GM03348 (cell line): ENCODE measurements at places on chromosomes 12 and 14.

DNA sequence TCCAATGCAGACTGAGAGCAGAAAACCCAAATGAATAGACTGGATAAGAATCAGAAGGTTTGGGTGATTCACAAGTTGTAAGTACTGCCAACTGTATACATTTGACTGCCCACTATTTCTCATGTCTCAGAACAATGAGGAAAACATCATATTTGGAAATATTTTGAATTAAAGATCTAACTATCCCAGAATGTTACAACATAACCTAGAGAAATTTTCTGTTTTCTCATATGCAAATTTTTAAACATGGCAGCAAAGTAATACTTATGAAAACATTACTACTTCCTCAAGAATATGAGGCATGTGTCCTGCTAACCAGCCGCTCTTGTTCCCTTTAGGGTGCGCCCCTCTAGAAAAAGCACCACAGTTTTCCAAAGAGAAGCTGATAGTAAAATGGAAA is 179.9 kb downstream of the PTPRO start:
- no peak for DNase-seq

DNA sequence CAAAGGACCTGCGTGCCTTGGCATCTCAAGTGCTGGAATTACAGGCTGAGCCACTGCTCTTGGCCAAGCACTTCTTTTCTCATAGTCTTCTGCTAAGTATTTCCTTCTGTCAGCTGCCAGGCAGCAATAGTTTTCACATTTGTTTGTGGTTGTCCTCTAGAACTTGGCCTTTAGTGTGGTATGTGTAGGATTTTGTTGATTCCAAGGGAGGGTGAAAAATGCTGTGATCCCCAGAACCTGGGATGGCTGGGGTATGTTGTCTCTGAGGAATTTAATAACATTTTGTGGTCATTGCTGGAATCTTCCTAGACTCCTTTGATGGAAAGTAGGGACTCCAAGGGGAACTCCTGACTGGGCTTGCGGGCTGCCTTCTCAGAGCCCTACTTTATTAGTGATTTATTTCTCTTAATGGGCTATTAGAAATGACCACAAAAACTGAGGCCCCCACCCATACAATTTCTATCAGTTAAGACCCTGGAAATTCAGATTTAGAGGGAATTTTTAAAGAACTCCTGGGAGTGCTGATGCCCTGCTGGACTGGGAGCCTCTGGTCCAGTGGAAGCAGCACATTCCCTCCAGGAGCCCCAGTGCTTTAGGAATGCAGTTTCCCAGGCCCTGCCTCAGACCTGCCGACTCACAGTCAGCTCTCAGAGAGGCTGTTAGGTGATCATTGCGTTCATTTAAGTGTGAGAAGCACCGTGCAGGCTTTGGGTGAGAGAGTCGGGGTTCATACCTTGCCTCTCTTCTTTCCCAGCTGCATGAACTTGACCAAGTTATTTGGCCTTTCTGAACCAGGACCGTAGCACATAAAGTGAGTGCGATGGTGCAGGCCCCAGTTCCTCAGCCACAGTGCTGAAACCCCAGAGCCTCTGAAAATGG is 22.7 kb downstream of the TRAF3 start:
- peak; percentile 90 for DNase-seq

GRCh38 chr12:82874945-82875344 is 188.2 kb downstream of the TMTC2 start:
- no peak for DNase-seq

DNA sequence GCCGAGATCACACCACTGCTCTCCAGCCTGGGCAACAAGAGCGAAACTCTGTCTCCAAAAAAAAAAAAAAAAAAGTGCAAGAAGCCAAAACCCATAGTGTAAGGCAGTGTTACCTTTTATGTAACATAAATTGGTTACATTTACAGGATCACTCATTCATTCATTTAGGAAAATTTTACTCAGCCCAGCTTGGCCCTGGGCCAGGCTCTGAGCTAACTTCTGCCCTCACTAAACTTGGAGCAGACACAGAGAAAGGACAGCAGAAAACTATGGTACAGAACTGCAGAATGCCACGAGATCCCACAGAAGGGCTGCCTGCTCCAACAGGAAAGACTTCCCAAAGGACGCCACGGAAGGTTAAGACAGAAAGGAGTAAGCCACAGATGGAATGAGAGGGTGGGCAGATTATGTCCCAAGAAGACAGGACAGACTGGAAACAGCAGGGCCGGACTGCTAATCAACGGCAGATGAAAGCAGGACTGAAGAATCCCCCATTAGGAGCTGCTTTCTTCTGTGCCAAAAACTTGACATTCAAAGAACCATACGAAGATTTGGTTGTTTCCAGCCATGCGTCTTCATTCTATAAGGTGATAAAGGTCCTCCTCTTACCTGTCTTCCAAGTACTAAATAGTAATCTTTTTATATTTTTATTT is 18.9 kb downstream of the PPP1R13B start:
- DNase-seq = peak; percentile 40

- DNase-seq = no peak
Measured at GRCh38 chr14:92704036-92704804, 44.2 kb downstream of the LGMN start.

- DNase-seq = peak; percentile 41
Measured at GRCh38 chr12:22459838-22460490, 84.4 kb downstream of the C2CD5 start.

DNA sequence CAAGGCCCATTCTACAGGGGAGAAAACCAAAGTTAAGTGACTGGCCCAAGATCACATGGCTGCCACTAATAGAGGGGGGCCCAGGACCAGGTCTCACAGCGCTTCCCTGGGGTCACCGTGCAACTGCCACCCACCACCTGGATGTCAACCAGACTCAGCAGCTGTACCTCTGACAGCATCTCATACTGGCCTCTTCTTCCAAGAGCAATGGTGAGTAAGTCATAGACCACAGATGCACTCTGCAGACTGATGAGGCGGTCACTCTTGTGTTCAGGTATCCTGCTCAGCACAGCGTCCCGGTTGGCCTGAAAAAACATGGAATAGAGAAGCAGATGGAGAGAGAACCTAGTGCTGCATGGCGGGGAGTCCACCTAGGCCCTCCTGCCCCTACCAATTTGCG is 139.9 kb downstream of the TTC7B start:
- DNase-seq = no peak

- DNase-seq = no peak
Measured at GRCh38 chr12:127723251-127723650, 543.7 kb upstream of the TMEM132C start.

GRCh38 chr12:124402248-124403066 is 107.6 kb downstream of the RFLNA start:
- no peak for DNase-seq

DNA sequence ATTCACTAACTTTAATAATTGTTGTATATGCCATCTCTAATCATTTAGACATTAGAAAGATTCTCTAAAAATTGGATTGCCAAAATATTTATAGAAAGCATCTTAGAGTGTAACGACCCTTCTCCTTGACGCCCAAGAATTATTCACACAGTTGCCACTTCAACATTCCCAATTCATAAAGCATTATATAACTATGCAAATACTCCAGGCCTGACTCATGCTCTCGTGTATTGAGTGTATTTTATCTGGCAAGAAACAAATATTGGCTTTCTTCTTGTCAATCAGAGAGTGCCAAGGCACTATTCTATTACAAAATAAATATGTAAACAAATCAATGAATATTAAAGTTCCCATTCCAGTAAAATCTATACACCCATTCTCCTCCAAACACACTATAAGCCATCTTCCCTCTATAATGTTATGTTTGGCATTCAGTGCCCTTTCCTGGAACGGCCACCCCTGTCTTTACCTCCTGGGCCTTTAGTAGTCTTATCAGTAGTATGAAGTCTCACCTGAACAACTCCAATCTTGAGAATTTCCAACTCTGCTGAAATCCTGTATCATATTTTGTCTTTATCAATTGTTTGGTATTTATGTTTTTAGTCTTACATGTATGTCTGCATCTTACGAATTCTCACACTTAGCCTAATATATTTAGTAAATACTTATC is 182.6 kb downstream of the PIK3C2G start:
- no peak for DNase-seq

DNA sequence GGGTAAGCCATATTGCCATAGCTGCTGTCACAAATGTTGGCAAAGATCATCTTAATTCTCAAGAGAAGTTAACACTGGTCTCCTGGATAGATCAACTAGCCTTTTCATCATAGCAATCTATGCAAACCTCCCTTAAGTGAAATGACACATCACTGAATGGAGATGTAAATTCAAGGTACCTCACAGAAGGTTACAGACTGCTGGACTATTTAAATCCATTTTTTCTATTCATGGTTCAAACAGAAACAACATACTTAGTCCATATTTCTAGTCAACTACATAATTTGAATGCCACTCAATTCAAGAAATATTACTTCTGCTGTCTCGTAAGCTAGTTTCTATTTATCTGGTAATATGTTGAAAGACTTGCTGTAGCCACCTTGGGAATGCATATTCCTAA is 748.3 kb downstream of the C12orf50 start:
- DNase-seq = no peak

GRCh38 chr14:22908601-22909000 is 10.3 kb downstream of the RBM23 start:
- DNase-seq = peak; percentile 24

DNA sequence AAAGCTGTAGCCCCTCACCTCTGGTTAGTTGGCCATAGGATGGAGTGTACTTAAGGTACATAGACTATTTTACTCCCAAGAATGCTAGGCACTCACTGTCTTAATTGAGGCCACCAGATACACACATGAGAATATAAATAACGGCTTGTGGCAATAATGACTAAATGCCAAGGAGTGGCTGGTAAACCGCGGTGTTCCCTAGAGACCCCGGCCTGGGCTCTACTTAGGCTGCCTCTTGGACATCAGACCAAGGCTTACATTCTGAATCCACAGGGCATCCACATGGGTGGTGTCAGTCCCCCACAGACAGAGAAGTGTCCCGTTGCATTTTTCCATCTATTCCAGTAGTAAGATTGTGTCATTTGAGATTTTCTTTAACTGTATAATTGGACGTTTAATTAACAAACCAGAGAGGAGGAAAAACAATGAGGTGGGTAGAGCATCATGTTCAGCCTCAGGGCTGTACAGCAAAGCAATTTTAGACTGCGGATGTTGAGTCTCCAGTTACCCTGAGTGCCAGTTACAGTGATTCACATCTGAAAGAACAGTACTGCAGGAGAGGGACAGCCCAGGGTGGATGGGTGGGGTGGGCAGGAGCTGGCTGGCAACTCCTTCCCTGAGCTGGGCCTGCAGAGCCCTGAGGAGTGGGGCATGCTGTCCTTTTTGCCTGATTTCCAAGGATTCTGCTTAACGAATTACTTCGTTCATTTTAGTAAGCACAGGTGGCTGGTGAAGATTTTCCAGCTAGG is 20.5 kb downstream of the CKB start:
- no peak for DNase-seq

- DNase-seq = no peak
Measured at GRCh38 chr12:21265932-21266331, 68.8 kb downstream of the SLCO1A2 start.

DNA sequence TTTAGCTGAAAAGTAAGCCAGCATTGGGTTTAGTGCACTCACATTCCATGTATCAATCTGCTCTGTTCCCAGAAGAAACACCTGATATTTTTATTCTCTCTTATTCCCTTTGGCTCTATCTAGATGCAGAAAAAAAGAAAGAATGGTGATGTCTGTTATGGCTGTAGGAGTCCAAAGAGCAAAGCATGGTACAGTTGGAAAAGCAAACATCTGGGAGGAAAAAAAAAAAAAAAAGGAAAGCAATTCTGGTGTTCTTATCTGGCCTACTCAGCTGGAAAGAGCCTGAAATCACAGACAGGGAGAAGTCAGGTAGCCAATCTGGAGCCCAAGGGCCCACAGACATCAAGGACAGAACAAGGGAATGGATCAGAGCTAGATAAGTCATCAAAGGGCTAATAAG is 293.9 kb downstream of the DUSP6 start:
- no peak for DNase-seq

DNA sequence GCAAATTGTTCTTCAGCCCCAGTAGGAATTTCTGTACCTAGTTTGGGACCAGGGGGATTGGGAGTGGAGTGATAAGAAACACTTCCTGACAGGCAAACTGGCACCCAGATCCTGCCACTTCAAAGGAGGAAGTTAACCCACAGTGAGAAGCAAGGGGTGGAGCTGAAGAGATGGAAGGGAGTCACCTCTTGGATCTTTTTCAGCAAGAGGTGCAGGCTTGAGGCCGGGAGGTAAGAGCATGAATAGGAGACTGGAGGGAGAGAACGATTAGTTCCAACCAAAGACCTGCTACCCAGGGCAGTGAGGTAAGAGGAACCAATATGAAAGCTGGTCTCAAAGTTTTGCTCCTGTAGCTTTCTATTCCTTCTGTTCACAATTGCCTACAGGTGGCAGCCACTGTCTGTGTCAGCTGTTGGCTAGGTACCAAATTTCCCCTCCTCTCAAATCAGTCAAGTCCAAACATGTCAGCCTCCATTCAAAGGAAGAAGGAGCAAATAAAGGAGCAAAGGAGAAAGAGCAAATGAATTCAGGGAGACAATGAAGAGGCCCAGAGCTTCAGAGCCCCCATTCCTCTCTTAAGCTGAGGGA is 14.9 kb upstream of the TAC3 start:
- no peak for DNase-seq

DNA sequence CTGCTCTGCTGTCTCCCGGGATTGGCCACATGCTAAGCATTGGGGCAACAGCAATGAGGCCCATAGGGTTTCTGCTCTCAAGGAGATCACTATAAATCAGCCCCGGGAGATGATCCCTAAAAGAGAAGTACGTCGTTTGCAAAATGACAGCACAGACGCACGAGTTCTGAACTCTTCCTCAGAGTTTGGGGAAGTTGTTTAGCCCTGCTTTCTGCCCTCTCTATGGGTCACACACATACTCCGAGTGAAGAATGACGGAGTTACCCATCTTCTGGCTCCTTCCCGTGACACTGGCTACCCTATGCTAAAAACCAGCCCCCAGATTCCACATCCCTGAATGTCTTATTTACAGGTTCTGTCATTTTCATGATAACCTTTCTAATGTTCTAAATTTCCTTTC is 258.0 kb upstream of the PLEKHG7 start:
- DNase-seq = no peak

- no peak for DNase-seq
Measured at GRCh38 chr12:91922674-91923073, 223.0 kb downstream of the BTG1 start.

GRCh38 chr12:20205854-20206253 is 162.5 kb upstream of the PDE3A start:
- no peak for DNase-seq

- no peak for DNase-seq
Measured at GRCh38 chr12:114192549-114192948, 213.4 kb downstream of the TBX5 start.

GRCh38 chr12:92079054-92079385 is 66.6 kb downstream of the BTG1 start:
- no peak for DNase-seq

GRCh38 chr12:25713264-25713663 is 160.2 kb upstream of the LMNTD1 start:
- DNase-seq = no peak

- no peak for DNase-seq
Measured at GRCh38 chr12:106910202-106910601, 45.5 kb upstream of the TMEM263 start.

DNA sequence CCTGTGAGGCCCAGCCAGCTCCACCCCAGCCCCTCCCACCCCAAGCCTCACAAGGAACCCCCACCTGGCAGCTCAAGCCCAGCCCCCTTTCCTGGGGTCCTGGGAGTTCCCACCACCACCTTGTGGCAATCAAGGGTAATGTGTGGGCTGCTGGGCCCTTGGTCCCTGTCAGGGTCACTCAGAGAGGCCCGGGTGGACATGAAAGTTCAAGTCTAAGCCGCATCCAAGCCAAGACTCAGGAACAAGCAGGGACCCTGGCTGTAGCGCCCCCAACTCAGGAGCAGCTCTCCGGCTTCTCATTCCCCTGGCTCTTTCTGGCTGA is 106.4 kb upstream of the C14orf180 start:
- DNase-seq = no peak
